ENCODE measurements at places on chromosomes 13 and 19. TPM values are rescaled to one million over a fixed set of nuclear protein-coding genes. Genes with fewer than 3 reads are reported as not detected.

KIR2DL3 gene
- total RNA-seq, result not detected

DNA sequence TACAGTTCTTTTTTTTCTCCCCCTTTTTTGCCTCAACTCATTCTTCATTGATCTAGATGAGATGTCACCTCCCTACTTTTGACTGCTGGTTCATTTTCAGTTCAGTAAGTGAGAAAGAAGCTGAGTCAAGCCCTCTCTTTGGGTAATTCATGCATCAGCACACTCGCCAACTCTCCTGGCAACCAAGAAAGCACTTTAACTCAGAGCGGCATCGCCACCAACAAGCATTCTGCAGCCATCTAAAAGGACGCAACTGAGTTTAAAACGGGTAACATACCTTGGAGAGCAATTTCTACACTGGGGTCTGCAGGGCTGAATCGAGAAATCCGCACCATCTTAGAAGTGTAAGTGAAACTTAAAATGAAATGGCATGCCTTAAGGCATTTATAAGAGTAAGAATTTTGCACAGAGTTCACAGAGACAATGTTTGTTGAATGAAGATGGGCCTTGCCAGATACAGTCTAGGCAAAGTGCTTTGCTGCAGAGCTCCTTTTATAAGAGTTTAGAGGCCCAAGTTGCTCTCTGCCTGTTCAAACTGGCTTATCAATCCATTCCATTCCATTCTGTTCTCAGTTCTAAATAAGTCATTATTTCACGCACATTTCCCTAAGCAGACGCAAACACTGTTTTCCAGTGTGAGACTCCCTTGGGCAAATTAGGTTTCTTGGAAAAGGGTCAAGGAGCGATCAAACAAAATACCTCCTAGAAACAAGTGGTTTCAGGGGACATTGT is 338.0 kb downstream of the ENOX1 start:
- no peaks in the 10 kb centered on the region for H3K36me3 ChIP-seq
- no peaks in the 10 kb centered on the region for H3K27me3 ChIP-seq
- H3K4me3 ChIP-seq, result no peak overlapping the region
- no peak for DNase-seq

GRCh38 chr13:50838701-50839100 is 4.8 kb downstream of the DLEU7 start:
- H3K27me3 ChIP-seq, result no peaks in the 10 kb centered on the region
- no peak overlapping the region for H3K4me3 ChIP-seq
- no peaks in the 10 kb centered on the region for H3K4me1 ChIP-seq
- H3K27ac ChIP-seq, result no peak overlapping the region

DNA sequence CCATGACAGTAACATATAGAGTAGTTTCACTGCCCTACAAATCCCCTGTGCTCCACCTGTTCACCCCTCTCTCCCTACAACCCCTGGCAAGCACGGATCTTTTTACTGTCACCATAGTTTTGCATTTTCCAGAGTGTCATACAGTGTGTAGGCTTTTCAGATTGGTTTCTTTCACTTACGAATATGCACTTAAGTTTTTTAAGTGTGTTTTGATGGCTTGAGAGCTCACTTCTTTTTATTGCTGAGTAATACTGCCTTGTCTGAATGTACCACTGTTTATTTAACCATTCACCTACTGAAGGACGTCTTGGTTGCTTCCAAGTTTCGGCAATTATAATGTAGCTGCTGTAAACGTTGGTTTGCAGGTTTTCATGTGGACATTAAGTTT is 175.1 kb downstream of the ITGBL1 start:
- peak overlapping the region; percentile 12 for H3K4me3 ChIP-seq
- H3K27me3 ChIP-seq, result no peaks in the 10 kb centered on the region
- no peaks in the 10 kb centered on the region for H3K36me3 ChIP-seq
- peak overlapping the region; percentile 3 for H3K27ac ChIP-seq

DNA sequence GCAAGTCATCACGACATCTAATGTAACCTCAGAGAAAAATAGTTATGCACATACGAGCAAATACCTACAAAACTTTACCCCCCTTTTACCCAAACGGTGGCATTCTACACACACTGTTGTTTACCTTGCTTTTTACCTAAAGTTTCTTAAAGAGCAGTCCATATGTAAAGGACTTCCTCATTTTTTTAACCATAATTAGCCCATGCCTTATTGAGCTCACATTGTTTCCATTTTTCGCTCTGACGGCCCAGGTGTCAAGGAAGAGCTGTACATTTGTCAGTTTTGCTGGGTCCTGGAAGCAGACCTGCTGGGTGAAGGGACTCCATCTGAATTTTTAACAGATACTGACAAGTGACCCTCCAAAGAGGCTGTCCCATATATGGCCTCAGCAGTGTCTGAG is 89.4 kb downstream of the STK24 start:
- no peaks in the 10 kb centered on the region for H3K27me3 ChIP-seq
- no peaks in the 10 kb centered on the region for H3K36me3 ChIP-seq
- H3K4me3 ChIP-seq, result no peak overlapping the region
- DNase-seq, result no peak
- H3K27ac ChIP-seq, result no peak overlapping the region

DNA sequence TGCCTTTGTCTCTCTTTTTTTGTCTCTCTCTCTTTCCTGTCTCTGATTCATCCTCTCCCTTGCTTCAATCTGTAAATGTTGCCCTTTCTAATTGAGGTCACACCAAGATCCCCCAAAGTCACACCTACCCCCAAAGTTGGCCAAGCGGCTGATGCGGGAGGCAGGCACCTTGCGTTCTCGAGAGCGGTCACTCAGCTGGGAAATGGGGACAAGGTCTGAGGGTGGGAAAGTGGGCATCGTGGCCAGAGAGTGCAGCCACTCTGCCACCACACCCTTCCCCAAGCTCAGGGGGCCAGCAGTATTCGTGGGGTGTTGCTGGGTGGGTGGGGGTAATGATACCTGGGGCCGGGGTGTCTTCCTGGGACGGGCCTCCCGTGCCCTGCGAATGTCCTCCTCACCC is 2.7 kb downstream of the COQ8B start:
- no peak for DNase-seq
- H3K4me1 ChIP-seq, result peaks cover 42% of the 10 kb centered on the region
- peak overlapping the region; percentile 78 for H3K4me3 ChIP-seq
- no peaks in the 10 kb centered on the region for H3K27me3 ChIP-seq
- no peaks in the 10 kb centered on the region for H3K36me3 ChIP-seq

NPAS1 gene
- 0.64 TPM for total RNA-seq

GRCh38 chr13:113548171-113548641 is 36.3 kb upstream of the TFDP1 start:
- no peaks in the 10 kb centered on the region for H3K4me1 ChIP-seq
- DNase-seq, result no peak
- H3K27me3 ChIP-seq, result no peaks in the 10 kb centered on the region
- no peak overlapping the region for H3K4me3 ChIP-seq
- H3K27ac ChIP-seq, result no peak overlapping the region
- H3K36me3 ChIP-seq, result peaks cover 7% of the 10 kb centered on the region

GRCh38 chr13:30442926-30443325 is 20.6 kb downstream of the UBE2L5 start:
- H3K27ac ChIP-seq, result no peak overlapping the region
- no peak for DNase-seq
- H3K27me3 ChIP-seq, result no peaks in the 10 kb centered on the region
- no peaks in the 10 kb centered on the region for H3K36me3 ChIP-seq
- no peak overlapping the region for H3K4me3 ChIP-seq
- no peaks in the 10 kb centered on the region for H3K4me1 ChIP-seq

SIGLEC8 gene
- not detected for total RNA-seq

- H3K36me3 ChIP-seq, result no peaks in the 10 kb centered on the region
- no peak overlapping the region for H3K27ac ChIP-seq
- H3K4me3 ChIP-seq, result no peak overlapping the region
- no peaks in the 10 kb centered on the region for H3K27me3 ChIP-seq
- DNase-seq, result no peak
Observed at GRCh38 chr13:34967851-34968562, 25.9 kb downstream of the NBEA start.

DNA sequence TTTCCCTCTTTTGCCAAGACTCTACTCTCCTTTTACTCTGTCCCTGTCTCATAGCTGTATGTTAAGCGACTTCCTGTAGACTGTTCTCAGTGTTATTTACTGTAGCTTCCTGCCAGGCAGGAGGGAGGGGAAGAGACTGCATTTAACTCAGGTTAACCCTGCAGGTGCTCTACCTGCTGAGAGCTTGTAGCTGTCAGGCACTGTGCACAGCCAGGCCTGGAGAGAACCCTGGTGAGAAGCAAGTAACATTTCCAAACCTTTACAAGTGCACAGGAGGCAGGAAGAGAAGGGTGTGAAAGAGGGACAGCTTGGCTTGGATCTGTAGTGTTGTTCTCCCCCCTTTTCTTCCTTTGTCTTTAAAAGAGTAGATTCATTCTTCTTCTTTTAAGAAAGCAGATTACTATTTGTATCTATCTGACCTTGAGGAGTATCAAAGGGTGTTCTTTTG is 167.1 kb downstream of the LMO7 start:
- no peak overlapping the region for H3K4me3 ChIP-seq
- H3K27me3 ChIP-seq, result no peaks in the 10 kb centered on the region
- no peaks in the 10 kb centered on the region for H3K36me3 ChIP-seq
- no peak overlapping the region for H3K27ac ChIP-seq
- DNase-seq, result peak; percentile 30
- peaks cover 15% of the 10 kb centered on the region for H3K4me1 ChIP-seq
